ENCODE measurements at places on chromosomes 5 and 9.
A peak's percentile ranks its signal among the peaks of the same experiment; 100 is the strongest.

DNA sequence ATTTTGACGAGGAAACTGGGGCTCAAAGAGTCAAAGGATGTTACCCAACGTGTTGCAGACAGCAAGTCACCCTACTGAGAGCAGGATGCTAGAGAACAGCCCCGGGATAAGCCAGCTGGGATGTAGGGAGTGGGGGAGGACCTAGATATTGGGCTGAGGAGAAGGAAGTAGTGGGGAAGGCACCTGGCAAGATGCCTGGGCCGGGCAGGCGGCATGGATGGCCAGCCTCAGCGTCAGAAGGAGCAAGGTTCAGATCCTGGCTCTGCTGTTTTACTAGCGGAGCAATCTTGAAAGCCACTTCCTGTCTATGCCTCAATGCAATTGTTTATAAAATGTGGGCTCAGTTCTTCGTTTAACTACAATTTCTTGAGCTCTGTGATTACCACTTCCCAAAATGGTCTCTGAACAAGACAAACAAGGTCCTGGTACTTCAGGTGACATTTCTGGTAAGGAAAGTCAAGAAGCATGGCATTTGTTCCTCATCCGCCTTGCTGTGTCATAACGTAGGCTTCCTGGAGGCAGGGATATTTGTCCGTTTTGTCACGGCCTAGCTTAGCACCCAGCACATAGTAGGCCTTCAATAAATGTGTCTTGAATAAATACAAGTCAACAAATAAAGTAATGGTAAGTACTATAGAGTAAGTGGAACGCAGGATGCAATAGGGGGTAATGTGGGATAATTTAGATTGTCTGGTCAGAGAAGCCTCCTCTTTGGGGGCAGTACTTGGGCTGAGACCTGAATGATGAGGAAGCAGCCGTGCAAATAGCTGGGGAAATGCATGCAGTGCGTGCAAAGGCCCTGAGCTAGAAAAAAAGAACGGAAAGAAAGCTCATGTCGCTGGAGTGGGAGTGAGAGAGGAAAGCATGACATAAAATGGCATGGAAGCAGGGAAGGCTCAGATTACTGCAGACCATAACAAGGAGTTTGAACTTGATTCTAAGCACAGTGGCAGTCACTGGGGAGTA is 70.5 kb downstream of the SMIM23 start:
- no peak for DNase-seq

- DNase-seq, result no peak
Observed at GRCh38 chr5:33337637-33337992, 103.2 kb upstream of the TARS1 start.

DNA sequence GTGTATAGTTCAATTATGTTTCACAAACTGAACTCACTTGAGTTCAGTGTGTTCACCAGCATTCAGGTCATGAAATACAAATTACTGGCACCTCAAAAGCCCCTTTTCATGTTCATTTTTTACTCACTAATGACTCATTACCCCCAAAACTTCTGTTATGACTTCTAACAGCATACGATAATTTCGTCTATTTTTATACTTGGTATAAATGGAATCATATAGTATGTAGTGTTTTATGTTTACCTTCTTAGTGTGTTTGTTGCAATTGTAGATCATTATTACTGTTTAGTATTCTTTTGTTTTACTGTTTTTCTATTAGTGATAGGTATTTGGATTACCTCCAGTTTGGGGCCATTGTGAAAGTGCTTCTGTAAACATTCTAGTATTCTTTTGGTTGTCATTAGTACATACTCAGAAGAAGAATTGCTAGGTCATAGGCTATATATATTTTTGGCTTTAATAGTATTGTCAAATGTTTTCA is 33.4 kb downstream of the DDX4 start:
- DNase-seq, result no peak

DNA sequence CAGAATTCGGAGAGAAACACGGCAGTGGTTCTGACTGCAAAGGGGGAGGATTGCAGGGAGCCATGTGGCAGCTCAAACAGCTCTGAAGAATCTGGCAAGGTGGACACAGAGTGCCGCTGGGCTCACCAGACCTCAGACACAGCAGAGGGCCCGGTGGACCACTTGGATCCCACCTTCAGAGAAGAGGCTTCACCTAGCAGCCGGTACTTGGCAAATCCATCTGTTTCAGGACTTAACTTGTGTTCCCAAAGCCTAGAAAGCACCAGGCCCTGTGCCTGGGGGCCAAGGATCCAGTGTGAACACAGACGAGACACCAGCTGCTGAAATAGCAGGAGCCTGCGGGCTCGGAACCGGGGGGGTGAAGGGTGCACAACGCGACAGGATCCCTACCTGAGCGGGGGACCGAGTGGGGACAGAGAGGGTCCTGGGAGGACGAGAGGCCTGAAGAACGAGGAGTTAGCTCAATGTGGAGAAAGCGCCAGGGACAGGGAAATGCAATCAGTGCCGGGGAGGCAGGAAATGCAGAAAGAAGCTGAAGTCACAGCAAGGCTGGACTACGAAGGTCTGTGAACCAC is 44.6 kb downstream of the BTNL9 start:
- no peak for DNase-seq

DNA sequence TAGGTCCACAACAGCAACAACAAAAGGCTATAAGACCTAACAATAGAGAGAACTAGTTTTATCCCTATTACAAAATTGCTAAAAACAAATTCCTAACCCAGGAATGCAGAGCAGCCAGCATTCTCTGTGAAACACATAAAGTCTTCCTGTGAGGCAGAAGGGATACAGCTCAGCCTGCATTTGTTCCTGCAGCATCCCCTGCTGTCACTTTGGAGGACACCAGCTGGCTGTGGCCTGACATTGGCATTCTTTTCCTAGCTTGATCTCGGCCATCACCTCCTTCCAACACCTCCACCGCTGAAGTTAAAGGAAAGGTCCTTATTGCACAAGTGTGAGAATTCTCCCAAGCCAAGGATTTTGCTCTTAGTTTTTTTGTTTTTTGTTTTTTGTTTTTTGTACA is 186.1 kb downstream of the SNCAIP start:
- DNase-seq, result no peak

- no peak for DNase-seq
Observed at GRCh38 chr9:124858330-124859046, 3.3 kb downstream of the RPL35 start.

GRCh38 chr5:91269198-91269597 is 113.9 kb downstream of the ARRDC3 start:
- no peak for DNase-seq

DNA sequence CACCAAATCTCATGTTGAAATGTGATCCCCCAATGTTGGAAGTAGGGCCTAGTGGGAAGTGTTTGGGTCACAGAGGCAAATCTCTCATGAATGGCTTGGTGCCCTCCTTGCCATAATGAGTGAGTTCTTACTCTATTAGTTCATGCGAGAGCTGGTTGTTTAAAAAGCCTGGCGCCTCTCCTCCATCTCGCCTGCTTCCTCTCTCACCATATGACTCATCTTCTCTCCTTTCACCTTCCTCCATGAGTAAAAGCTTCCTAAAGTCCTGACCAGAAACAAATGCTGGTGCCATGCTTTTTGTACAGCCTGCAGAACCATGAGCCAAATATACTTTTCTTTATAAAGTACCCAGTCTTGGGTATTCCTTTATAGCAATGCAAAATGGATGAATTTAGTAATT is 20.9 kb upstream of the ARHGAP26 start:
- DNase-seq, result peak; percentile 26

GRCh38 chr5:113017881-113018635 is 41.5 kb downstream of the DCP2 start:
- no peak for DNase-seq

- DNase-seq, result no peak
Observed at GRCh38 chr5:168467755-168468330, 18.4 kb upstream of the RARS1 start.

GRCh38 chr9:91160181-91160580 is 201.5 kb downstream of the AUH start:
- DNase-seq, result peak; percentile 18

DNA sequence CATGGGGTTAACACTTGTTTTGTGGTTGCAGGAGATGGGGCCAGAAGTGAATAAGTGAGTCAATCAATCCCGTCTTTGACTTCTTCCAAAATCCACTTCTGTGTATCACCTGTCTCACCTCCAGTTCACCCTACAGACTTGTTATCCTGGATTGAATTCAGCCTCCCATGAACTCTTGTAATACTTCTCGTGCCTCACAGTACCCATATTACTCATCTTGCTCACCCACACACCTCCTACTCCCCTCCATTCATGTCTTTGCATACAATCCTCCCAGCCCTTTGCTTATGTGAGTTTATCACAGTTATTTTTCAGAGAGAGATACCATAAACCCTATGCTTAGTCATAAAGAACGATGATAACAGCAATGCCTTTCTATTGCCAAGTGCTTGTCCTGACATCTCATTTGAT is 52.9 kb upstream of the PAPPA start:
- DNase-seq, result no peak

DNA sequence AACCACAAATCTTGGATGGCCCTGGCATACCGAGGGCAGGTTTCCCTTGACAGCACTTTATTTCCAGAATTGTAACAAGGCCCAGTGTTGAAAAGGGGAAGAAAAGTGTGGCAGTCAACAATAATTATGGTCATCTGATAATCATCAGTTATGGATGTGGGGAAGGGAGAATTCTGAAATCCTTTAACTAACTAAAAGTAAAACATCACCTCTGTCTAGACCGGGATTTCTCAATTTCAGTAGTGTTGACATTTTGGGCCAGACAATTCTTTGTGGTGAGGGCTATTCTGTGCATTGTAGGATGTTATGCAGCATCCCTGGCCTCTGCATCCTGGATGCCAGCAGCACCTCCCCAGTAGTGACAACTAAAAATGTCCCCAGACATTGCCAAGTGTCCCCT is 140.4 kb downstream of the PSAT1 start:
- no peak for DNase-seq

- peak; percentile 62 for DNase-seq
Observed at GRCh38 chr5:115461506-115462290, 82.9 kb downstream of the FEM1C start.

DNA sequence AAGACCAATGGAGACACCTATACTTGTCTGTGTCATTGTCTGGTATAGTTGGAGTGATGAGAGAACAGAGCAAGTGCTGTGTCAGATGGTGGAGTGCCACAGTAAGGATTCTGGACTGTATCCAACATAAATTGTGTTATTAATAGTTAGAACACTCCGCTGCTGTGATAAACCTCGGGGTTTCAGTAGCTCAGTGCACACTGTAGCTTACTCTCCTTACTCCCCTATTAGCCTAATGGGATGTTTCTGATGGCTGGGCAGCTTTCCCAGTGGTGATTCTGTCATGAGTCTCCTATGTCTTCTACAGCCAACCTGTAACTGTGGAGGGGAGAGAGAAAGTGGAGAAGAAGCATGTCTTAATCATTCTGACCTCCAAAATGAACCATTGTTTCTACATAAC is 127.6 kb upstream of the PTCH1 start:
- no peak for DNase-seq

DNA sequence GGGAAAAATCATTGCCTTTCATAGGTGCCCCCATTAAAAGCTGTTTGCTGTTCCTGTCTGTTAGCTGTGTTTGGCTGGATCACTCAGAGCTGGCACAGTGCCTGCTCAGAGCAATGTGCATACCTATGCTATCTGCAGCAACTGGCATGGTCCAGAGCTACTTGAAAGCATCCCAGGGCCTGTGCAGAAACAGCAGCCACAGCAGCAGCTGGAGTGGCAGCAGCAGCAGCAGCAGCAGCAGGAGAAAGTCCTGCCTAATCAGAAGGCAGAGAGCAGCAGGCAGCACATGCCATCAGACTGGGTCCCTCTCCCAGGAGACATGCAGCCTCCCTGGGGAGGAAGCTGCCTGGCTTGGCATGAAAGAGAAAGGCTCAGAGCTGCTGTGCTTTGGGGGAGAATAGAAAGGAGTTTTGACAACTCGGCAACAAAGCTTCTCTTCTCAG is 243.8 kb upstream of the WWC1 start:
- DNase-seq, result no peak

DNA sequence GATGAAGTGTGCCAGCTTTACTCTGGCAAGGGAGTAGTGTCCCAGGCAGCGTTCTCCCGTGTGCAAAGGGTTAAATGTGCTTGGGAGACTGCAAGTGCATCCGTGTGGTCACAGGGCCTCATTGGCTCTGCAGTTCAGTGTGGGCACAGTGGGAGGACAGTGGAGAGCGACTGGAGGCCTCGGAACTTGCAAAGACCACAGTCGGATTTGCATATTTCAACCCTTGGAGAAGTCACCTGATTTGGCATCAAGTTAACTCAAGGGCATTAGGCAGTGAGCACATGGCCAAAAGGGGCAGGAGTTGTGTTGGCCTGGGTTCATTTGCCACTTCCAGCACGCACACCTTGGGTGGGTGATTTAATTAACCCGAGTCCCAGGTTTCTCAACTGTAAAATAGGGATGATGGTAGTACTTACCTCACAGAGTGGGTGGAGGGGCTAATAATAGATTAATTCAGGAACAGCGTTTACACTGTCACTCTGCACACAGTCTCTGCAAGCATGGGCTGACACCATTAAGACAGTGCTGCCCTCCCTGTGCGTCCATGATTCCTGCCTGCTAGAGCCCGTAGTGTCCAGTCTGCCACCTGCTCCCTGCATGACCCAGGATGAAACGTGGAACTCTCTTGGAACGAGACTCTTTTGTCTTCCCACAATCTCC is 22.7 kb downstream of the JADE2 start:
- no peak for DNase-seq

- DNase-seq, result no peak
Observed at GRCh38 chr5:33311893-33312292, 128.9 kb upstream of the TARS1 start.
